ENCODE measurements at places on chromosomes 16 and 17.

GRCh38 chr17:41599680-41600079, 12.9 kb downstream of the KRT16 start:
- no peak for DNase-seq

DNA sequence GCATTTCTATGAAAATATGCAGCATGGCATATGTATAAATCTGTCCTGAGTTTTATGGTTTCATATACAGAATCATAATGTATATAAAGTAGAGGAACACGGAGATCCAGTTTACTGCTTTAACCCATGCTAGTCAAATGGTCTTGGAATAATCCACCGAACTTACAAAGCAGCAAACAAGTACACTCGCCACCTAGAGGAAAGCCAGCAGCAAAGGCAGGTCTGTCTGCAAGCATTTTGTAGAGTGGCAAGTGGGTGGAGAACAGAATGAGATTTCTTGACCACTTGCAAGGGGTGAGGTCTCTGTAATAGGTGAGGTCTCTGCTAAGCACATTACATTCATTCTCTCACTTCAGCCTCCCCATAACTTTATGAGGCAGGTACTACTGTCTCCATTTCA, 308.3 kb downstream of the CA10 start:
- no peak for DNase-seq

DNA sequence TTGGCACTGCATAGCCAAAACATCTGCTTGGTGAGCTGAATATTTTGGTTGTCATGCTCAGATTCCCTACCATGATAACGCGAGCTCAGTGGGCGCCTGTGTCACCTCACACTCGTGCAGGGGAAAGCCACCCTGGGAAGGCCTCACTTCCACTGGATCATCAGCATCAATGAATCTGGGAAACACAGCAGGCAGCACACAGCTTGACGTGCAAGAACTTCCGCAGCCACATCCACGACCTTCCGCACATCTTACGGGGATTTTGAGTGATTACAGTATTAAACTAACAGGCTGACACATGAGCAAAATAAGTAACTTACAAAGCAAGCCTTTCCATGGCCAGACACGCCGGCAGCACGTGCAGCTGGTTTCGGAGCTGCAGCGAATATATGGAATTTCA, 54.7 kb upstream of the FOXF1 start:
- no peak for DNase-seq

DNA sequence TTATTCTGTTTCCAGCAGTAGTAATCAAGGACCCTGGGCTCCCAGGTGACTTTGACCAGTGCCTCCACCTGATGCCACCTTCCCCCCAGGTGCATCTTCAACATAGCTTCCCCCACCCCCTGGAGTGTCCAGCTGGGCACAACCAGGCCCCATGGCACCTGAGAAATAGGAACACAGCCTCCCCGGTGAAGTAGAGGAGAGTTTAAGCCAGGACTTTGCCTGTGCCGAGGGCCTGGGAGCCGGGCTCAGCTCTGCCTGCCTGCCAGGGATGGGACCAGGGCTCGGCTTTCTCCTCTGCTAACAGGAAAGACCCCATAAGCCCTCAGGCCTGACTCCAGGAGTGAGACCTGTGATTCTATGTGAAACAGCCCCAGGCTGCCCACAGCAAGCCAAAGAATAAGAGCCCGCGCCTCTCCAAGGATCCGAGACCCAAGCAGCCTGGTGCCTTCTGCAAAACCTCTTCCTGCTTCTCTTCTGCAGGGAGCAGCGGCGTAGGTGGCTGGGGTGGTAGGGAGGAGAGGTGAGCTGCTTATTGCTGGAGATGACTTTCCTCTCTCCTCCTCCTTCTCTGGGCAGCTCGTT, 16.4 kb upstream of the RBFOX3 start:
- no peak for DNase-seq

Data from LoVo (cell line).